ENCODE measurements at places on chromosomes 1 and 21.

- no peak for DNase-seq
Measured at GRCh38 chr1:193412748-193413147, 226.3 kb upstream of the B3GALT2 start.

DNA sequence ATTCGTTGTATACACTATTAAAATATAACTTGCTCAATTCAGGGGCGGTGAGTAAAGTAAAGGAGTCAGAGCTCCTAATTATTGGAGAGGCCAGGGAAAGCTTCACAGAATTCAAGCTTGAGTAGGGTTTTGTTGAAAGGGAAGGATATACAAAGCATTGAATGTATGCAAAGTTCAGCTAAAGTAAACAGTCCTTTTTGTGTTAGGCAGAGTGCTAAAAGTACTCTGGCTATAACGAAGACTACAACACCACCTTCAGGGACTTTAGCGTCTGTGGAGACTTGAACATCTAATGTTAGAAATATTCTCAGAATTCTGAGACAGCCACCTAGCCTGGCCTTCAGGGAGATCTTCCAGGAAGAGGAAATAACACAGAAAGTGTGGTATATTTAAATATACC lies 1.1 kb downstream of the FALEC start:
- DNase-seq = no peak

- no peak for DNase-seq
Measured at GRCh38 chr1:54575161-54575560, 27.1 kb downstream of the ACOT11 start.

DNA sequence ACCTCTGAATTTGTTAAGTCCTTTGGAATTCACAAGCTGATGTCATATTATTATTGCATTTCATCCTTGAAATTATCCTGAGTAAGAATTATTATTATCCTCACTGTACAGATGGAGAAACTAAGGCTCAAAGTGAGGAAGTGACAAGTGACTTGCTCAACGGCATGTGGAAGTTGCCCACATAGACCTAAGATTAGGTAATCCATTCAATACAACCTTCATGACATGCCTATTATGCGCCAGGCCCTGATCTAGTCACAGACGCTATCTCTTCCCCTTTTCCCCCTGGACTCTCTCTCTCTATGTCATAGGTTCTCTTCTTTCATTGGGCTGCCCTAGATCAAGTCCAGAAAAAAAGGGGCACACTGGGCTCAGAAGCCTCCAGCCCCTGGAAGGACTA lies 84.9 kb upstream of the KCNK2 start:
- no peak for DNase-seq

DNA sequence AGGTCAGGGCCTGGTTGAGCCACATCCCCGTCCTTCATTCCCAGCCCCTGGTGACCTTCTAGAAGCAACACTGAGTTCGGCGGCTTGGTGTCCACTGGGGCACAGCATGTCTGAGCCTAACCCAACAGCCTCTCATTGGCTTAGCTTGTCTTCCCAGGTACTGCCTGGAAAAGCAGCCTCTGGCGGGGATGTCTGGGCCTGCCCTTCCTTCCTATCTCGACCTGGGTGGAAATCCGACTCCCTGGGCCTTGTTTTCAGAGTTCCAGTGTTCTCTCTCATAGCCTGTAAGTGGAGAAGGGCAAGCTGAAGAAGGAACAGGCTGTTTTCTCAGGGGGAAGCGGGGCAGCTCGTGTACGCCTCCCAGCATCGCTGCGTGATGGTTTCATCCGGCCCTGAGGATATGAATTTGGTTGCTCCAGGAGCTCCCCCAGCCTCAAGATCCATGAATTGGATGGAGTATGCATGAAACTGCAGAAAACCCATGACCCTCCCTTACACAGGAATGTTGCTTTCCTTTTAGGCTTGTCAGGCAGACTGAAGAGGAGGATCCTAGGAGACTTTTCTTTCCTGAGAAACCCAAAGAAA lies 116.5 kb upstream of the IRF2BP2 start:
- peak; percentile 27 for DNase-seq

- peak; percentile 37 for DNase-seq
Measured at GRCh38 chr1:196317535-196318522, 290.4 kb downstream of the KCNT2 start.

DNA sequence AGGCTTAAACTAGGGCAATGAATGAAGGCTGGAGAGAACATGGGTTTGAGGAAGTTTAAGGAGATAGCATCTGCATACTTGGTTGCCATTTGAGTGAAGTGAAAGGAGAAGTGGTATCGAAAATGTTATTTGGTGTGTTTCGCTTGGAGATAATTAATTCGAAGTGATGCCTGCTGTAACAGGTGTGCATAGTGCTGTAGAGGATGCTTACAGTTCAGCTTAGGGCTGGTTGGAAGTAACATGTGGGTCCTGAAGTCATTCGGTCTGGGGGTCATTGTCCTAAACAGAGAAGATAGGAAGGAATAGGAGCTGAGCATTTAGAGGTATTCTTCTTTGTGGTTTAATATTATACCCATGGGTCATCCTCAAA lies 301 bp upstream of the NUDT17 start:
- DNase-seq = no peak

- DNase-seq = no peak
Measured at GRCh38 chr1:11882814-11883538, 24.2 kb upstream of the NPPB start.

DNA sequence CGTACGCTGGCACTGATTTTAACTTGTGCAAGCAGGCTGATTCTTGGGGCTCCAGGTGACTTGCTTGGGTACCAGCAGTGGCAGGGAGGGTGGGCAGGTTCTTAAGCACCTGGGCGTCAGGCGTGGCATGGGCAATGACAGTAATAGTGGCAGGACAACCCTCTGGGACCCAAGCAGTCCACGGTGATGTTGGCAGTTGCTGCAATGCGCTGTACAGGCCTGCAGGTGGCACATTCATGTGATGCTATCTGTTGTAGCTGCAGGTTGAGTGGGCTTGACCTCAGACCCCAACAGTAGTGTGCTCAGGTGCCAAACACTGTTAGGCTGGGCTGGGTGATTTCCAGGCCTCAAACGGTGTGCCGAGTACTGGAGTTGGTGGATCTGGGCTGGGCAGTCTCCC lies 10.2 kb upstream of the OR10J4 start:
- DNase-seq = no peak

DNA sequence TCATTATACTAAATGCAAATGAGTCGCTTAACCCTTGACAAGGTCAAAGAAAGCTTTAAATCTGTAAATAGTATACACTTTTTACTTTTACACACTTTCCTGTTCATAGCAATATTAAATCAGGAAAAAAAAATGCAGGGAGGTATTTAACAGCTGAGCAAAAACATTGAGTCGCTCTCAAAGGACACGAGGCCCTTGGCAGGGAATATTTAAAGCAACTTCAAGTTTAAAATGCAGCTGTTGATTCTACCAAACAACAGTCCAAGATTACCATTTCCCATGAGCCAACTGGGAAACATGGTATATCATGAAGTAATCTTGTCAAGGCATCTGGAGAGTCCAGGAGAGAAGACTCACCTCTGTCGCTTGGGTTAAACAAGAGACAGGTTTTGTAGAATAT lies 62.7 kb downstream of the CAPN2 start:
- DNase-seq = peak; percentile 21

DNA sequence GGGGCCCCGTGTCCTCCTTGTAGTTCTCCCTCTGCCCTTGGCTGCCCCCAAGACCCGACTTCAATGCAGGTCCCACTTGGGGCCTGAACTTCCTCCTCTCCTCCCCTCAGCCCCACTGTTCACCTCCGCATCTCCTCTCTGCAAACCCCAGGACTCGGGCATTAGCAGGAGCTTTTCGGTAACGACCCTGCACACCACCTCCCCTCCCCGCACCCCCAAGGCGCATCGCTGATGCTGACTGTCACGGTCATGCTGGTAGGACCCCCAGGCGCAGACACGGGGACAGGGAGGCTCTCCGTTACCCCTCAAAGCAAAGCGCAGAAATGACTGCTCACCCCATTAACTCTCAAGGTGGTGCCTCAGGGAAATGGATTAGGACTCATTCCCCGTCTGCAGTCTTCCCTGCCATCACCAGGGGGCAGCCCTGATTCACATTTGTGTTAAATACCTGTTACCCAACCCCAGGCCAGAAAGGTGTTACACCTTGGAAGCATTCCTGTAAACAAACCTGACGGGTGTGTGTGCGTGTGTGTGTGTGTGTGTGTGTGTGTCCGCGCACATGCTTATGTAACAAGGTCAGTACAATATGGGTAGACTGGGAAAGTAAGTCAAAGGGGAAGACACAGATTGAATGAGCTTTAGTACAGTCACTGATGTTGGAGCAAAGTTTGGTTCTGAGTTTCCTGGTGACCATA lies 6.4 kb upstream of the GUCA2B start:
- DNase-seq = peak; percentile 42

DNA sequence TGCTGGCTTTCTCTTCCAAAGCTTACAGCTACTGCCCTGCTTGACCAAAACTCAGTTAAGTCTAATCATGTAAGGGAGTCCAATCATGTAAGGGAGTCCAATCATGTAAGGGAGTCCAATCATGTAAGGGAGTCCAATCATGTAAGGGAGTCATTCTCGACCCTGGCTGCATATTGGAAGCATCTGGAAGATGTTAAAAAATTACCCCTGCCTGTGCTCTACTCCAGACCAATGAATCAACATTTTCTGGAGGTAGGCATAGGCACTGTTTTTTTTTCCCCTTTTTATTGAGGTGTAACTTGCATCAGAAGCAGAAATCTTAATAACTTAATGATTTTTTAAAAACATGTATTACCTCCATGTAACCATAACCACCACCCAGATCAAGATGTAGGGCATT lies 9.4 kb downstream of the PIGP start:
- DNase-seq = peak; percentile 22

GRCh38 chr1:184895086-184895485 lies 79.2 kb downstream of the NIBAN1 start:
- no peak for DNase-seq

DNA sequence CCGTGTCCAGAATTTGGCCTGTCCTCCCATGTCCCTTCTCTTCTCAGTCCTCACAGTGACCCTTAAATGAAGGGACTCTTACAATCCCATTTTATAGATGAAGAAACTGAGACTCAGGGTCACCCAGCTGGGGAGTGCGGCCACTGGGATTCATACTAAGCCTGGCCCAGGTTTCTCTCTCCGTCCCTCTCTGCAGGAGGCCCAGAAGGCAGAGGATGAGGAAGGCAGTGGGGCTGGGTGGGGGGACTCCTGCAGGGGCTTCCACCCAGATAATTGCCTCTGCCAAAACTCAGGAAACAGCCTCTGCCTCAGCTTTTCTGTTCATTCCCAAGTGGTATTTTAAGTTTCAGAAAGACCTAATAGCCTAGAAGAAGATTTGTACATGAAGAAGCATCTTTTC lies 299.8 kb downstream of the MATN1 start:
- DNase-seq = no peak

Measured in fibroblast of skin of abdomen (primary cell).